ENCODE measurements at places on chromosomes 11 and 22.

- DNase-seq: no peak
Measured at GRCh38 chr11:62879235-62879978, 1.3 kb upstream of the SLC3A2 start.

DNA sequence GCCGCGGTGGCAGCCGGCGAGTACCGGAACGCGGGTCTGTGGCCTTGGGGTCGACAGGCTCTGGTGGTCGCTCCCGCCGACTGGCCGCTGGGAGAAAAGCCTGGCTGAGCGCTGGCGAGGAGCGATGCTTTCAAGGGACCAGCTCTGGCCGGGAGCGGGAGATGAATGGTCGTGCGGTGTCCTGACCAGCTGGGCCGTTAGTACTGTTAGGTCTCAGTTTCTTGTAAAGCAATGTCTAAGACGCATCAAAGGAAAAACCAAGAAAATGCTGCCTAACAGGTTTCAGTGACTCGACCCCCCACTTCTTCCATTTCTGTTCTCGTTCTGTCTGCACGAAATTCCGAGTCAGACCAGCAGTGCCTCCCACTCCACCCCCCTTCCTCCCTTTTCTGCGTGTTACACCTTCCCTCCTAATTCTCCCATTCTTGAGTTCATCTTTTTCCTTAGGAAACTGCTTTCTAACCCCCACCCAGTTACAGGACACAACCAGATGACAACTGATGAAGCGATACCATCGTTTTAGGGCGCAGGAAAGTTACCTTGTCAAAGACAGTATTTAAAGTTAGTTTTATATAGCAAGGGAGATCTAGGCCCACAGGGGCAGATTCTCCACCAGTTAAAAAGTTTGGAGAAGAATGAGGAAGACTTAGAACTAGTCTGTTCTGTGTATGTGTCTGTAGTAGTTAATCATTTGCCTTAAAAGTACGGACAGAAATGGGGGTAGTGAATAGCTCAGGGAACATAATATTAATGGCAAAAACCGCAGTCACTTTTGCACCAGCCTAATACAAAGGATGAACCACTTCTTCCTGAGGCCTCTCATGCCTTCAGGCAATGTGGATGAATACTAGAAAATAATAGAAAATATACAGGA, 1.0 kb downstream of the CUL5 start:
- no peak for DNase-seq

DNA sequence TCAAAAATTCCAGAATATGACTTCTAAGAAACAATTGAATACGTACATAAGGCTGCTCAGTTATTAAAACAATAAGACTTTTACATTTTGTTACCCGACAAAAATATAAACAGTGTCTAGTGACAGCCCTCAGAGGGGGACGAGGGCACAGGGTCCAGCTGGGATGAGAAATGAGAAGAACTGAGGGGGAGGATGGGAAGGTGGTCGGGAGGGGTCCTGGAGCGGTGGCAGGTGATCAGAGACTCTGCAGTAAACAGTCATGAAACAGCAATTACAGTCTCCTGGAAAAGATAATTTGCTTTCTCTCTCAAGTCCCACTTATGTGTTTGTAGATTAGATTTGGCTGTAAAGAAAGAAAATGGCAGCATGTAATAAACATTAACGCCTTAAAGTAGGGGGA, 56.0 kb downstream of the PACSIN2 start:
- DNase-seq: no peak

DNA sequence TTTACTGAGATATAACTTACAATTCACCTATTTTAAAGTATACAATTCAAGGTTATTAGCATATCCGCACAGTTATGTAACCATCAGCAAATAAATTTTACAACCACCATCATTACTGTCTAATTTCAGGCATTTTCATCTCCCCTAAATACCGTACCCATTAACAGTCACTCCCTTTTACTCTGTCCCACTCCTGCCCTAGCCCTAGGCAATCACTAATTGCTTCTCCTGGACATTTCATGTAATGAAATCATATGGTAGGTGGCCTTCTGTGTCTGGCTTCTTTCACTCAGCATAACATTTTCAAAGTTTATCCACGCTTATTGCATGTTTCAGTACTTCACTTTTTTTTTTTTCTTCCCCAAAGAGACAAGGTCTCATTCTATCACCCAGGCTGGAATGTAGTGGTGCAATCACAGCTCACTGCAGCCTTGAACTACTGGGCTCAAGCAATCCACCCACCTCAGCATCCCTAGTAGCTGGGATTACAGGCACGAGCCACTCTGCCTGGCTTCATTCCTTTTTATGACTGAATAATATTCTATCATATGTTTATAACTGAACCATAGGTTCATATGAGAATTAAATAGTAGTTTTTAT, 61.4 kb upstream of the CHRM4 start:
- no peak for DNase-seq

- no peak for DNase-seq
Measured at GRCh38 chr11:128796270-128796669, 70.8 kb downstream of the KCNJ1 start.

DNA sequence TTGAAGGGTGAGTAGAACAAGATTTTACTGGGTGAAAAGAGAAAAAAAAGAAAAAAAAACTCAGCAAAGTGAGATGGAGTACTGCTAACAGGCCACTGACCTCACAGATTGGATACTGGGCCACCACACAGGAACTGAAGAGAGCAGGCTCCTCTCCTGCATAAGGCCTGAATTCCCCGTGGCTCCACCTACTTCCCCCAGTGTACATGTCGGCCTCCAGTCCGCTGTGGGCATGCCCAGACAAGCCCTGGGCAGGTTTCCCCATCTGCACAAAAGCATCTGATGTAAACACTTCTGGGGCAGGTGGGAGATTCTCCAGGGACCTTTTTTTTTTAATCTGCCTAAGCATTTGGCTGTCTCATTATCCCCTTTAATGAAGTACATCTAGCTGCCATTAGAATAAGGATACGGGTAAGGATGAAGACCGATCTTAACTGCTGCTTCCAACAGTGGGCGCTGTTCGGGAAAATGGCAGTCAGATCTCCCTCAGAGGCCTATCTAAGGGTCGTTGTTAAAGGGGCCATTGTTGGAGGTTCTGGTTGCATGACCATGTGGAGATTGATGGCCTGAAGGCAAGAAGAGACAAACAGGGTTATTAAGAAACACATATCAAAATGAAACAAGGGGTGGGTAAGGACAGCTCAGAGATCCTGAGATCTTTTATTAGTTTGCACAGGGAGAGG, 48.5 kb downstream of the MS4A13 start:
- DNase-seq: no peak

- no peak for DNase-seq
Measured at GRCh38 chr11:133162227-133162626, 370.1 kb downstream of the OPCML start.

- no peak for DNase-seq
Measured at GRCh38 chr11:15835788-15836411, 520.4 kb downstream of the SOX6 start.

GRCh38 chr22:33007485-33007884, 50.7 kb downstream of the SYN3 start:
- DNase-seq: no peak

- DNase-seq: no peak
Measured at GRCh38 chr11:77801477-77801876, 19.0 kb downstream of the RSF1 start.

- DNase-seq: no peak
Measured at GRCh38 chr11:50298182-50298988, 265.7 kb downstream of the OR4C45 start.

- DNase-seq: peak; percentile 80
Measured at GRCh38 chr11:124799348-124800225, 619 bp downstream of the MSANTD2 start.

- DNase-seq: no peak
Measured at GRCh38 chr22:24841261-24841660, 35.2 kb downstream of the SGSM1 start.

DNA sequence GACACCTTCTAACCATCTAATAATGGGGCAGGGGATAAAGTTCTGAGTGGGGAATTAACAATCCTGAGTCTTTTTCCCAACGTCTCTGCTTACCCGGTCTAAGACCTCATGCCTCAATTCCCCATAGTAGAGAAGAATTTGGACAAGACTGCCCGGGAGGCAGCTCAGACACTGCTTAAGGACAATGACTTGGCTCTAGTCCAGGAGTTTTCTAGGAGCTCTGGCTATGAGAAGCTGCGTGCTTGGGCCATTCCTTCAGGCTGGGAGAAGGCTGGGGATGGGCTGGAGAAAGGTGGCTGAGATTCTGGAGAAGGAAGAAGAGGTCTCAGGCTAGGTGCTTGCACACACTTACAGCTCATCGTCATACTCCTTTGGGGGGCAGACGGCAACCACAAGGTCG, 19.8 kb upstream of the ABCC8 start:
- no peak for DNase-seq

- no peak for DNase-seq
Measured at GRCh38 chr11:38323961-38324761, 1726.1 kb upstream of the RAG2 start.

GRCh38 chr11:132632641-132633124, 899.6 kb downstream of the OPCML start:
- peak; percentile 59 for DNase-seq

DNA sequence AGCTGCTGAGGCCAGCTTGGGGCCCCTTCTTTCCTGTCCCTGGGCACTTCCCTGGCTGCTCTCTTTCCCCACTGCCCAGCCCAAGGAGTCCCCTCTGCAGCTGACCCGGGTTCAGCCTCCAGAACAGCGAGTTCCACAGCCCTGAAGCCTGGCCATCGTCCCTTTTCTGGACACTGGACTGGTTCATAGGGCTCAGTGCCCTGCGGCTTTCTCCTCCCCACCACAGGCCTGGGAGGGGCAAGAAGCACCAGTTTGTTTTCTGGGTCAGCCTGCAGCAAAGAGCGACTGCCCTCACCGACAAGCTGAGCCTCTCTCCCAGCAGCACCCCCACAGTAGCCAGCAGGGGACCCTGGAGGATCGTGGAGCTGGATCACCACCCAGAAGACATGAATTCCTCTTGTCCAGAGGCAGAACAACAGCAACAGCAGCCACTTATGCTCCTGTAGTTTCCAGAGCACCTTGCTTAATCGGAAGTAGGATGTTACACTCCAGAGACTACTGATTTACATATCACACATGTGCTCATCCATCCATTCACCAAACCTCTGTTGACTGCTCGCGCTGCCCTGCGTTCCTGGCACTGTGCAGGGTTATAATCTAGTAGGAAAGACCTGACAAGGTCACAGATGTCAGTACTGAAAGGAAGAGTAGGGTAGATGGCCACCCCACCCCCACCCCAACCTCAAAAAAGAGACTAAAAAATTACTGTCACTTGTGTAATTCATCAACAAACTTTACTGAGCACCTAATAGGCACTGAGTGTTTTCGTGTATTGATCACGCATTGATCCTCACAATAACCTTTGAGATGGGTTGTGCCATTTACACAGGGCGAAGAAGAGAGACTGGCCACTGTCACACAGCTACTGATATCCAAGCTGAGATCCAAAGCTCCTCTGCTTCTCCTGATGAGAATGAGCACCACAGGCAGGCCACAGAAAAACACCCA, 13.0 kb upstream of the CXCR5 start:
- DNase-seq: peak; percentile 72

DNA sequence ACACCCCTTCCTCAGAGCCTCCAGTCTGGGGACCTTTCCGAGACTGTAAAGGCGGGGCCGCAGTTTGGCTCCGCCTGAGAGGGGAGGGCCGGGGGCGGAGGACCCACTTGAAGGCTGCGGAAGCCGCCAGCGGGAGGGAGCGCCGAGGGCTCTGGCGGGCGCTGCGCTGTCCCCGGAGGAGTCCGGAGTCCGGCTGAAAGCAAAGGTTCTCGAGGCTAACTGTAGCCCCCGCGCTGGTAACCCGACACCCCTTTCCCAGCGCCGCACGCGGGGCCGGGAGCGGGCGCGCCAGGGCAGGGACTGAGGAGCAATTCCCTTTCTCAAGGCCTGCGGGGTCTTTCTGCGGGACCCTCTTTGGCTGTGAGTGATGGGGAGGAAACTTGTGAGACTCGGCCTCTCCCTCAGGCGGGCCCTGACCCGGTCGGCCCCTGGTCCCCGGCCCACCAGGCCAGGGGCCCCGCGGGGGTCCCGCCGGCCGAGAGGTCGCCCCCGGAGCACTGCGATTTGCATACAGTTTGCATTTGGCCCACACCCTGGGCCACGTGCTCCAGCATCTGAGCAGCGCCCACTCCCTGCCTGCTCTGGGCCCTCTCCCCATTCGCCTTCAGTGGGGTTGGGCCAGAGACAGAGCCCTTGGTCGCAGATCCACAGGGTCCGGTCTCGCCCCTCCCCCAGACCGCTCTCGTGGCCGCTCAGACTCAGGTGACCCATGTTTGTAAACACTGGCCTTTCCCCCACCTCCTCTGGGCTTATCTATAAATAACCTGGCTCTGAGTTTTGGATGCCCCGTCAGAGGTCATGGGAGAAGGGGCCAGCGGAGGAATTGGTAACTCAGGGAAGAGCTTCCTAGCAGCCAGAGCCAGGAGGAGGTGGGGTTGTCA, 519 bp upstream of the ART5 start:
- DNase-seq: peak; percentile 95

- DNase-seq: no peak
Measured at GRCh38 chr11:134271978-134272377, 4.2 kb upstream of the GLB1L3 start.

GRCh38 chr22:47291565-47292495, 529.4 kb downstream of the TBC1D22A start:
- DNase-seq: no peak

- DNase-seq: no peak
Measured at GRCh38 chr22:43404673-43405385, 7.0 kb upstream of the MPPED1 start.

- no peak for DNase-seq
Measured at GRCh38 chr11:44157019-44157418, 61.5 kb downstream of the EXT2 start.

- DNase-seq: no peak
Measured at GRCh38 chr11:10017911-10018310, 276.1 kb downstream of the SBF2 start.

DNA sequence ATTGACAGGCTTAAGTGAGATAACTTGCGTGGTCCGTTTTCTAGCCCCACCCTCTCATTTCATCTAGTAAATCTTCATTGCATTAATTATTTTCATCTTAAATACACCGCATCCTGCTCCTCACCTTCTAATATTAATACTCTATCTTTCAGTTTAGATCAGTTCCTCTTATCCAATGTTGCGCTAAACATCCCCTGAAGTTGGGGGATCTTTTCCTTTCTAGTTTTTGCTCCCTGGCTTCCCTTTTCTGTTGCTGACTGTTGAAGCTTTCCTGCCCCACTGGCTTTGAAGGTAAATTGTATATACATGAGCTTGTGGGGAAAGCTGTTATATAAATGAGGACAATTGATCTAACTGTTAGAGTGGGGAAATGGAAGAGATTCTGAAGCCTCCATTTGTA, 7.2 kb downstream of the CAT start:
- DNase-seq: no peak

- no peak for DNase-seq
Measured at GRCh38 chr11:130315354-130315970, 745 bp upstream of the ZBTB44 start.

DNA sequence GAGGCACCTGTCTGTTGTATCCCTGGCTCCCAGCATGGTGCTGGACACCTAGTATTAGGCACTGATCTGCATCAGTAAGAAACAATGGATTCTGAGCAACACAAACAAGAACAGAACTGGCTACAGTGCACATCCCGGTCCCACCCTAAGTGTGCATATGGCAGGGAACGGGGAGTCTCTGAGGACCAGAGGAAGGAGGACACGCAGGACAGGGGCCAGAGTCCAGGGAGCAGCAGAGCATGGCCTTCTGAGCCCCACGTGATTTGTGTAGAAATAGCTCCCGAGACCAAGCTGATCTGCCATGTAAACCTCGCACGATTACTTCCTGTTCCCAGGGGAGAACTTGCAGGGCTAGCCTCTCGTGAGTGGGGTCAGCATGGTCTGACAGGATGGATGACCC, 12.7 kb upstream of the SNX32 start:
- no peak for DNase-seq
